ENCODE measurements at places on chromosomes 4 and X.

DNA sequence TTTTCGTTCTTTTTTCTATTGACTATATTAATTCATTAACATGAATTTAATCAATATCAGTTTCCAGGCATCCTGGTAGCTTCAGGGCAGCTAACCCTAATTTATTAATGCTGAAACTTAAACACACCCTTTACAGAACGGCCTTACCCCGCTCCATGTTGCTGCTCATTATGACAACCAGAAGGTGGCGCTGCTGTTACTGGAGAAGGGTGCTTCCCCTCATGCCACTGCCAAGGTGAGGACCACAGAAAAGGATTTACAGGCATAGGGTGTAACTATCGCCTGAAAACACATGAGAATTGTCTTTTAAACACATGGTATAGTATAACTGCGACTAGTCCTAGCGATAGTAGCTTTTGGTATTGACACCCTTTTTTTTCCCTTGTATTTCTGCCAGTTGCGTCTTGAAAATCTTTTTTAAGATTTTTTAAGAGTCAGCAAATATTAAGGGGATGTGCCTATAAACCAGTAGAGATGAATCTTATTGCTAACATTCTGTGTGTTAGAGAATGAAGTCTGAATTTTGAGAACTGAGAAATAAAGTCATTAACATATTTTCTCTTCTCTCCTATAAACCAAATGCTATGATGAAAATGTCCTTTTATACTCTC lies 229.0 kb downstream of the ANK2 start:
- DNase-seq, result peak; percentile 61

DNA sequence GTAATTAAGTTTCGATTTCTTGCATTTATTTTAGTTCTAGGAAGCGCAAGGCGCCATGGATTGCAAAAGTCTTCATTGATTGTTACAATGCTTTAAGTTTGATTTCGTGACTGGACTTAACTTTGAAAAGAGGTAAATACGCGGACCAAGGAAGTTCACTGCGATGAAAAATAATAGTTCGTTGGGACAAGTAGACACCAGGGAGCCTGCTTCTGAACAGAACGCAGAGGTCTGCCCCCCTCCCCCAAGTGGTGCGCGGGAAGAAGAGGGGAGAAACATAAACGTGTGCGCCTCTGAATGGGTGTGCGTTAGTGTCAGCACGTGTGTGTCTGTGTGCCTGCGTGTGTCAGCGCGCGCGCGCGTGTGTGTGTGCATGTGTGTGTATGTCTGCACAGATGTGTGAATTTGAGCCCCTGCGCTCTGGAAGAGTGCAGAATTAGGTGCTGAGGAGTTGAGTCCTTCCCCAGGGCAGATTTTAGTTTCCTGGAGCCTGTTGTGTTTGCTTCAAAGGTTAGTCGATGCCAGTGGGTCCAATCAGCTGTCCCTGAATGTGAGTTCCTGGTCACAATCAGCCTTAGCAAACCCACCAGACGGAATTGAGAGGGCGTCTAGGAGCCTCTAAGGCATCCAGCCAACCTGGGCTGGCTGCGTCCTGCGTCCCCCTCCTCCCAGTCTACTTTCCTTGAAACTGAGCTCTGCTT lies 5.8 kb upstream of the POU4F2 start:
- DNase-seq, result no peak

DNA sequence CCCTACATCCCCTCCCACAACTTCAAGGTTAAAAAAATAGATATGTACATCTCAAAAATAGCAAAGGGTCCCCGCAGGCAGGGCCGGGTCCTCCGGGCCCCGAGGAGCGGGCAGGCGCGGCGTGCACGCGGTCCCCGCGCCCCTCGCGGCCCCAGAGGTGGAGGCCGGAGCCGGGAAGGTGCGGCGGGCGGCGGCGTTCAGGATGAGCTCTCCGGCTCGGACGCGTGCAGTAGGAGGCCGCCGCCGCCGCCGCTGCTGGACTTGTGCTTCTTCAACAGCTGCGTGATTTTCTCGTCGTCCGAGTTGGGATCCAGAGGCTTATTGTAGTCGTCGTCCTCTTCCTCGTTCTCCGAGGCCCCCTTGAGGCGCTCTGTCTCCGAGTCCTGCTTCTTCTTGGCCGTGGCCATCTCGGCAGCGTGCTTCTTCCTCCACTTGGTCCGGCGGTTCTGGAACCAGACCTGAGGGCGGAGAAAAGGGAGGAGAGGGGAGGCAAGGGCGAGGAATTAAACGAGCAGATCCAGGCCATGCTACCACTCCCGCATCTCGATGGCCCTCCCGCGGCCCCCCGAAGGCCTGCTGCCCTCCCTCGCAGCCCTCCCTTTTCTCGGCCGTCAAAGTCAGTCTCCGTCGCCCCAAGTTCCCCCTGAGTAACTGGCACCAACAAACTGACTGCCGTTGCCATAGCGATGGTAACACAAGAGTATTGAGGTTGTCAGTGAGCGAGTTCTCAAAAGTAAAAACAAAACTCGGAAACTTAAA lies 5.8 kb downstream of the NKX6-1 start:
- no peak for DNase-seq

- no peak for DNase-seq
These were observed 76.9 kb upstream of the SCOC start for GRCh38 chr4:140296335-140297220.

DNA sequence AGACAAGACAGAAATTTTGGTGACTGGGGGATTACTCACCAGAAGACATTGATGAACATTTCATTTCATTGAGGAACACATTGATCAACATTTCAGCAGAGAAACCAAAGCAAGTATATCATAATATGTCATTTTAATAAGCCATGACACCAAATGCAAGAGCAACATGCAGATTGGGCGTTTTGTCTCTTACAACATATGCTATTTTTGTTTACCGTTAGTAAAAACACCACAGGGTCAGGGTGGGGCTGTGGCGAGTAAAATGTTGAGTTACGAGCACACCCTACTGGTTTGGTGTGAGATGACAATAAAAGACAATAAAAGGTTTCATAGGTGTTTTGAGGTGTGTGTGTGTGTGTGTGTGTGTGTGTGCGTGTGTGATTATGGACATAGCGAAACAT lies 294.5 kb downstream of the PDGFC start:
- DNase-seq, result no peak

DNA sequence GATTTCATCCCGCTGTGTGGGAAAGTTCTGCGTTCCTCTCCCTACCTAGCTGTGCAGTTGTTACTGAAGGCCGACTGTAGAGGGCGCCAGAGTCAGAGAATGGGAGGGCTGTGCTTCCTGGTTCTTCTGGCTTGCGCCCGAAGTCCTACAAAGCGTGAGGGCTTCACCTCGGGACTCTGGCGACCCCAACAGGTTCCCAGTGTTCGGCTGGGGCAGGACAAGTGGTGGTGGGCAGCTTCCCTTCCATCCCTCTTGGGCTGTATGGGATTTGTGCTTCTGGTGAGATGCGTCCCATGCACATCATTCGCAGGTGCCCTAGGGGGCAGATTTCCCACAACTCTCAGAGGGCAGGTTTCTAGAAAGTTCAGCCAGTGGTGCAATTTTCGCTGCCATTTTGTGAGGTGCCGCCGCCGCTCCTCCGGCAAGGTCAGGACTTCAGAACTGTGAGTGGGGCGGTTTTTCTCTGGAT lies 27.3 kb downstream of the CT45A1 start:
- peak; percentile 36 for DNase-seq

DNA sequence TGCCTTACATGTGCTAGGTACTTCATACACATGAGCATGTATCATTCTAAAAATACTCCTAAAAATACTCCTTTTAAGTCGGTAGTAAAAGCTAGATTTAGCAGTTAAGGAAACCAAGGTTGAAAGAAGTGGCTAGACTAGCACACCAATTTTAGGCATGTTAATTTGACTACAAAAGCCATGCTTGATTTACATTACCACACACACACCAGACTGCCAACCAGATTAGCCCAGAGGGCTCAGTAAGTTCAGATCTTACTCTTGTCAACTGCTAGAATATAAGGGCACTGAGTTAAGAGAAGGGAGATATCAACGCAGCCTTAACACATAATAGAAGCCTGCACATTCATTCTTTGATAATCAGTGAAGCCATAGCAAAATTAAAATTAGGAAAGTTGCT lies 117.9 kb downstream of the MID1IP1 start:
- DNase-seq, result no peak

- no peak for DNase-seq
These were observed 143.5 kb downstream of the SOWAHB start for GRCh38 chr4:76754439-76754838.

GRCh38 chr4:1604706-1605205 lies 79.4 kb downstream of the FAM53A start:
- no peak for DNase-seq

DNA sequence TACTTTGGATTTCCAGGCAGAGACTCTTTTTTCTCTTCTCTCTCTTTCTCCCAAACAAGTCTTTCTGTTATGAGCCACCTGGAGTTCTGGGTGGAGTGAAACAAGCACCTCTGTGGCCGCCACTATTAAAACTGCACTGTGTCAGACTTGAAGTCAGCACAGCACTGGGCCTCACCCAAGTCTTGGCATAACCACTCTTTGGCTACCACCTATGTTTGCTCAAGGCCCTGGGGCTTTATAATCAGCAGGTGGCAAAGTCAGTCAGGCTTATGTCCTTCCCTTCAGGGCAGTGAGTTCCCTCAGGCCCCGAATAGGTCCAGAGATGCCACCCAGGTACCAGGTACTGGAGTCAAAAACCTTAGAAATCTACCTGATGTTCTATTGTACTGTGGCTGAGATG lies 52.4 kb downstream of the ITIH6 start:
- no peak for DNase-seq

GRCh38 chrX:68936608-68937007 lies 107.8 kb downstream of the EFNB1 start:
- no peak for DNase-seq

- no peak for DNase-seq
These were observed 32.9 kb upstream of the PGM2 start for GRCh38 chr4:37793562-37793961.

- no peak for DNase-seq
These were observed 5.9 kb downstream of the MRFAP1L1 start for GRCh38 chr4:6703786-6704185.

DNA sequence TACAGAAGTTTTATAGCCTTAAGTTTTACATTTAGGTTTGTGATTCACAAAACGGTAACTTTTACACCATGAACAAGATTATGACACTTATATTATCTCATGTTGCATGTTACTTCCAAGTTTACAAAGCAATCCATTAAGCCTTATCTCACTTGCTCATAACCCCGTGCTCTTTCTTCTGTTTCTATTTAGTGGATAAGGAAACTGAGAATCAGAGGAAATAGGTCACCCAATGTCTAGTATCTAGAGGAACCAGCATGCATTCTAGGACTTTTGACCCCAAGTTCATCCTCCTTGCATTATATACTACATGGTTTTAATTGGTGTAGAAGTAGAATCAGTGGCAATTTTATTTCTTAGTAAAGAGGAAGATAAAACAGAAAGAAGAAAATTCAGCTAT lies 67.0 kb upstream of the ANXA3 start:
- DNase-seq, result no peak

GRCh38 chr4:46890056-46890455 lies 19.0 kb downstream of the COX7B2 start:
- no peak for DNase-seq

DNA sequence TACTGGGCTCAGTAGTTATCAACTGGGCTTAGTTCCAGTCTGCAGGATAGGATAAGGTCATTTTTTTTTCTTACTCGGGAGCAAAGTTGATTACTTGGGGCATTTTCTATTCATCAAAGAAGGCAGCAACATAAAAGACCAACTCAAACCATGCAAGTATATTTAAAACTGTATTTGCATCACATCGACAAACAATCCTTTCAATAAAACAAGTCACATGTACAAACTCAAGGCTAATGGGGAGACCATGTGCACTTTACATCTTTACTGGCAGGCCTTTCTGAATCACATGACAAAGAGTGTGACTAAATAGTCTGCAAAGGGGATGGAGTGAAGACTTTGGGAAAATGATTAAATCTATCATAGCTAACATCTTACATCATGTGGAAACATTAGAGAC lies 610.4 kb upstream of the BOD1L1 start:
- DNase-seq, result no peak

- DNase-seq, result no peak
These were observed 288.5 kb downstream of the USP46 start for GRCh38 chr4:52370576-52370975.

- DNase-seq, result no peak
These were observed 272.6 kb downstream of the TRIML1 start for GRCh38 chr4:188411805-188412204.

- DNase-seq, result no peak
These were observed 19.9 kb downstream of the COPS4 start for GRCh38 chr4:83054928-83055327.

DNA sequence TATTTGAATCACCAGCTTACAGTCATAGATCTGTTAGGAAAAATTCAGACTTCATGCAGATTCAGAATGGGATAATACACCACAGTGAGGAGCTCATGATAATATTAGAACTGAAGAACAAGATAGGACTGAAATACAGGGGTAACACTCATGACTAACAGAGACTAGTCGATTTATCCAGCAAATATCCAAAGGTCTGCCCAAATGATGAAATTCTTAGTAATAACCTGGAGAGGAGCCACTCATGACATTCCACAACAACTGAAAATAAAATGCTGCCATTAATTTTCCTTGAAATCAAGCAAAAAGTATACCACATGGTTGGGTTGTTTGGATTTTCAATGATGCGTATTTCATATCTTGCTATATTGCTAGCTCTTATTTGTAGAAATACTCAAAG lies 903.7 kb upstream of the ADGRL3 start:
- no peak for DNase-seq

- no peak for DNase-seq
These were observed 486.6 kb upstream of the TENM3 start for GRCh38 chr4:181756451-181757095.

DNA sequence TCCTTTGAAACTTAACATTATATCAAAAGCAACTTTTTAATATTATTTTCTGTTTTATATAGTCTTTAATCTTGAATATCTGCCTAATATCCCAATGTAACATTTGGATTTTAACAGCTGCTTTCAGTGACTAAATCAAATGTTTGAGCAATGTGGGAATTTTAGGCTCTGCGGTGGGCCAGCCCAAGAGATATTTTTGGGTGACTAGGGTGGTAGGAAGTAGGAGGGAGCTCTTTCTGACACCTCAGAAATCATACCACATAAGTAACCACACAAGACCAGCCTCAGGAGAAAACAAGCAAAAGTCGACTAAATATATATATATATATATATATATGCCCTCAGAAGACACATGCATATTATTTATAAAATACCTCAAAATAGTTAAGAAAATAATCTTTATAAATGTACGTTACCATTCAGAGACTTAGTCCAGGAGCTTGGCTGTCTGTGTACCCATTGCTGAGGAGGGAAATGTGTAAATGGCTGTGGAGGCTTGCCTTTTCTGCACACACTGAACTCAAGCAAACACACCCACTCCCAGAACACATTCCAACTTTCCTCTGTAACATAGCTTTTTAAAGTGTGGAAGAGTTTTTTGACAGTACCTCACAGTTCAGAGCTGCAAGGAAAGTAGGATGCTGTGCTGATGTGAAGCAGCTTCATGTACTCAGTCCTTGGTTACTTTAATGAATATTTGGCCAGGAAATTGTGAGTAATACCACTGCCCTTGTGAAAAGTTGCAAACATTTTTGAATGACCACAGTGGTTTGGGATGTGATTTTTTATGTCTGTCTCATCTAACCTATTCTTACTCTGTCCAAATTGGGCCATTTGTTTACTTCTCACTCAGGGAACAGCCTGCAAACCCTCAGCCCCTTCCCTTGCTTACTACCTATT lies at the start of gene RTL3:
TSS of gene RTL3 (minus strand) at position 484 of the 900 bp plus-strand sequence. CDS start 908 bp downstream, outside the sequence.
- DNase-seq, result no peak

GRCh38 chr4:26782830-26783202 lies 77.8 kb upstream of the STIM2 start:
- no peak for DNase-seq

GRCh38 chrX:17185431-17185830 lies 189.6 kb upstream of the NHS start:
- no peak for DNase-seq
